ENCODE measurements at places on chromosomes 4 and X.

DNA sequence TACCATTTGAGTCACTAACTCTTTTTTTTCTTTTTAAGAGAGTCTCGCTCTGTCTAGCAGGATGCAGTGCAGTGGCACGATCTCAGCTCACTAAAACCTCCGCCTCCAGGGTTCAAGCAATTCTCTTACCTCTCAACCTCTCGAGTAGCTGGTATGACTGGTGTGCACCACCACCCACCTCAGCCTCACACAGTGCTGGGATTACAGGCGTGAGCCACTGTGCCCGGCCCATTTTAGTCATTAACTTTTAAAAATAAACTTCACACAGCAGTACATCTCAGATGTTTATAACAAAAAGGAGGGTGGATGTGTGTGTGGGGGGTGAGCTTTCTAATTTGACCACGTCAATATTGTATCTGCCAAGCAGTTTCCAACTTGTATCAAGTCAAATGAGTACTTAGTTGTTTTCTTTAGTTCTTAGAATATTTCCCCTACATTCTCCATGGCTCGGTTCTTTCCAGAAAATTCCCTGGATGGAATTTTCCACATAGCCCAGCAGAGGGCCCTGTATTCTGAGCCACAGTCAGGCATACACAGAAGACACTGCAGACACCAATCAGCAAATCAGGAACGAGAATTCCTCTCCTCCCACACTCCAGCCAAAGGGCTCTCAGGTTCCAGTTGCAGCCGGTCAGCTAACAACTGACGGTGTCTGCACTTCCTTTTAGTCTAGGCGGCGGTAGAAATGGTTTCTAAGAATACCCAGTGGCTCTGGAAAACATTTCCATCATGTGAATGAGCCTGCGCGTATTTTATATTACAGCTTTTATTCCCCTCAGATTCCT lies 20.1 kb upstream of the ARAF start:
- ATAC-seq = peak; percentile 36

DNA sequence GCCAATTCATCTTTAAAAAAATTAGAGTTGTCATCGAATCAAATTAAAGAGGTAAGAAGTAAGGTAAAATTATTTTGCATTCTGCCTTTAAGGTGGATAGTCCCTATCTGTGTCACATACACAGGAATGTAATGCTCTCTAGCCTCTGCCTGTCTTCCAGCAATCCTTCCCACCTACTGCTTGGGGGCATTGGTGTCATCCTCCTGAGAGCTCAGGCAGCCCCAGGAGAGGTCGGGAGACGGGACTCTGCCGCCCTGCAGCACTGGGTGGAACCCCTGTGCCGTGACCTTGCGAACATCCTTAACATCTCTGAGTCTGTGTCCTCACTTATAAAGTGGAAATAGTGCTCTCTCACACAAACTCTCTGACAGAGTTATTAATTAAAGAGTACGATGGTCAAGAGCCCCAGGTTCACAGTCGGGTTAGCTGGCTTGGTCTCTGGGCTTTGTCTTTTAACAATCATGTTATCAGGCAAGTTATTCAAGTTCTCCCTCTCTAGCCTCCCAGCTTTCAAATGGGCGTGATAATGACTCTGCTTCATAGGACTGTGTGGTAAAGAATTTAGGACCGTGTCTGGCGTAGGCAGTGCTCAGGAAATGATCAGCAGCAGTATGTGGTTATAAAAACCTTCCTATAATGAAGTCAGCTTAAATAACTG lies 10.2 kb downstream of the TLR3 start:
- no peak for ATAC-seq

DNA sequence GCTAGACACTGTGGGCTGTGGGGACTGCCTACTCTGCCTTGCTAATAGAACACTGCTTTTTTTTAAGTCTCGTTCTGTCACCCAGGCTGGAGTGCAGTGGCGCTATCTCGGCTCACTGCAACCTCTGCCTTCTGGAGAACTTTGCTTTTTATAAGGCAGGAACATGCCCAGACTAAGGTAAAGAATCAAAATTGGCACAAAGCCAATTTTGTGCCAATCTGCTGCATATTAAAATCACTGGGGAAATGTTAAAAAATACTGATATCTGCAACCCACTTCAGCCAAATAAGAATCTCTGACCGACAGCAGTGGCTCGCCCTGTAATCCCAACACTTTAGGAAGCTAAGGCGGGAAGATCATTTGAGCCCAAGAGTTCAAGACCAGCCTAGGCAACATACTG lies 36.5 kb upstream of the CEP135 start:
- ATAC-seq = no peak

- ATAC-seq = peak; percentile 20
Measured at GRCh38 chr4:84498935-84499623, at the start of gene NKX6-1. Gene NKX6-1, minus strand, starts transcription at chr4:84499292. Its CDS starts 1,064 bp downstream, at chr4:84498228.

DNA sequence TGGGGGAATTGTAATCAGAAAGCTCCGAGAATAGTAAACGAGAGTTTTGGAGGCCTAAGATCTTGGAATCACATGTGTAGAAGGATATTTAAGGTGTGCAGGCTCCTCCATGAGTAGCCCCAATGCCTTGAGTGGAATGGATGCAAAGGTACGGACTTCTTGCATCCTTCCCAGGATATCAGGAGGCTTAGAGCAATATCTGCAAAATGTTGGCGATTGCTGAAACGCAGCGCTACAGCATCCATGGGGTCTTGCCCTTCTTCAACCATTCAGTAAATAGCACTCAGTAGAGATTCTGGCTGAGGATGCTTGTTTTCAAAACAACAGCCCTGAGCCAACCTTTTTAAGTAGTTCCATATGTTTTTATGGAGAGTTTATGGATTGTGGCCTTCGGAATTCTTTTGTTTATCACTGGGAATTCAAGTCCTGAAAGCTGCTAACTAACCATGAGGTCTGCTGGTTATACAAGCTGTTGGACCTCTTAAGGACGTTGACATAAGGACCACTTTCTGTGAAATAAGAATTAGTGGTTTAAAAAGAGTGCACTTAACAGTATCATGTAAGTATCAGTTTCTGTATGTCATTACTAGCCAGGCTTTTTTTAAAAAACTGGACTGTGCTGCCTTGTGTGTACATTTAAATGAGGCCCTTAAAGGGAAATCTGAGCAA lies 228.8 kb upstream of the PGRMC2 start:
- no peak for ATAC-seq

GRCh38 chrX:131985526-131986049 lies 37.5 kb upstream of the STK26 start:
- no peak for ATAC-seq

DNA sequence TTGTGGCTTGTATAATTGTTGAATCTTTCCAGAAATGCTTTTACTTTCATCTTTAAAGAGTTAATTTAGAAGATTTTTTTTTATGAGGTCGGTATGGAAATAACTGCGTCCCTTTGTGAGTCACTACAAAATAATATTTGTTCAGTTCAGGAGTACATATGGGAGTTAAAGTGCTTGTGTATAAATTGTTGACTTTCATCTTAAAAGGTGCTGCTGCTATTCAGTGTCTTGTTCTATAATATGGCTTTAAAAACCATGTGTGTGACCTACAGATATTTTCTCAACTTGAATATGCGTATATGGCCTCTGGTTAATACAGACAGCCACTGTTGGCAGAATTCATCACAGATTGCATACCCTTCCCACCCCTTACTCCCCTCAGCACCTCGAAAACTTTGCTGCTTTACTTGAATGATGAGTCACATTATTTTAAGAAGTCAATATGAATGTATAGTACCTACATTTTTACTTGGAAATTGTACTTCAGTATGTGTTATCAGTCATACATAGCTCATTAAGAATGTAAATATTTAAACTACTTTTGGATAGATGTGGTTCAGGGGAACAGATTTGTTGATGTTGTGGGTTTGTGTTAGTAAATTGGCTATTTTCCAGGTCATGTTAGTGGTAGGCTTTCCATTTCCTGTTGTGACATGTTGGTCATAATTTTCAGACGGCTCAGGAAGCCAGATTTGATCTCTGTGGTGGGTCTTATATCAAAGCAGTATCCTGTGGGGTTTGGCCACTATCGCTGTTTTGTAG lies 1.5 kb downstream of the CLCN3 start:
- ATAC-seq = peak; percentile 46

GRCh38 chr4:145277011-145277410 lies 96.6 kb upstream of the OTUD4 start:
- ATAC-seq = no peak

DNA sequence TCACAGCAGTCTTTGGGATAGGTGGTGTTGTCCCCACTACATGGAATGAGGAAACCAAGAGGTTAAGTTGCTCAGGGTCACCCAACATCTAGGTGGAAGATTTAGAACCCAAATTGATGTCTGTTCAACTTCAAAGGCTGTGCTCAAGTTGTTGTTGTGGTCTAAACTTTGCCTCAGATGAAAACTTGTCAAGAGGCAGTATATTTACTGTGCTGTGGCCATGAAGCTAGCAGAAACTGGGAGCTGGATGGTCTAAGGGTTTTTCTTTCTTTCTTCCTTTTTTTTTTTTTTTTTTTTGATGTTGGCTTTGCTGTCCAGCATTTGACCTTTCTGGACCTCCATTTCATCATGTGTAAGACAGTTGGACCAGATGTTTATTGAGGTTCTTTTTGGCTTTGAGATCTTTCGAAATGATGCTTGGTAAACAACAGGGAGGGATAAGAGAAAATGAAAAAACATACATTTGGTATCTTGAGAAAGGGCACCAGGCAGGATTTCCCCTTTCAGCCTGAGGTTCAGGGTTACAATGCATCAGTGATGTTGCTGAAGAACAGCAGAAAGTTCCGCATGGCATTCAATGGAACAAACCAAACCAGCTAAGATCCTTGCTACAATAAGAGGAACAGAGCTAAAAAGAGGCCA lies 166.2 kb upstream of the RPS6KA3 start:
- ATAC-seq = no peak

DNA sequence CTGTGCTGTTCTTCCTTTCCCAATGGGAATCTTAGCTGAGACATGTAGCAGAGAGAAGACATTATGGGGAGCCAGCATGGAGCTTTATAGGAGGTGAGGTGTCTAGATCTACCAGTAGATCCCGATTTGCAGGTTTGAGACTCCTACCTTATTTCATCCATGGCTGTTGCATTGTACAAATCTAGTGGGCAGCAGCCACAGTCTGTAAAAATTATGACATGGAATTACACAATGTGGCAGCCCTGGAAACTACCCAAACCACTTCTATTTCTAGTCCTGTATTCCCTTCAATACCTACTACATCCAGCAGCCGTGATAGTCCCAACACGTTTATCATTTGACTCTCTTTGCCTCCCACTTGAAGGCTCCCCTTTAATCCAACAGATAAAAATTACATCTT lies 8.1 kb downstream of the ATP7A start:
- no peak for ATAC-seq

- no peak for ATAC-seq
Measured at GRCh38 chr4:169658975-169659715, 38.8 kb downstream of the CLCN3 start.

DNA sequence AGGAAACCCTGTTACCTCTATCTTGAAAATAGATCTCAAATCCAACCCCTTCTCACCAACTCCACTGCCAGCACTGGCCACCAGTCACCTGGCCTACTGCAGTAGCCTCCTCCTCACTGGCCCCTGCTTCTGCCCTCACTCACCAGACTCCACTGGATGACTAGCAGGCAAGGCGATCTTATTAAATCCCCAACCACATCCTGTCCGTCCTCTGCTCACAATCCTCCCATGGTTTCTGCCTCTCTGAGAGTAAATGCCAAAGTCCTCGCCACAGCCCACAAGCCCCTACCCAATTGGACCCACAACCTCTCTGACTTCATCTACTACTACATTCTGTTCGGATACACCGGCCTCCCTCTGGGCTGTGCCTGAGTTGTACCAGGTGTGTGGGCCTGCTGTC lies 5.4 kb upstream of the PIM2 start:
- no peak for ATAC-seq

DNA sequence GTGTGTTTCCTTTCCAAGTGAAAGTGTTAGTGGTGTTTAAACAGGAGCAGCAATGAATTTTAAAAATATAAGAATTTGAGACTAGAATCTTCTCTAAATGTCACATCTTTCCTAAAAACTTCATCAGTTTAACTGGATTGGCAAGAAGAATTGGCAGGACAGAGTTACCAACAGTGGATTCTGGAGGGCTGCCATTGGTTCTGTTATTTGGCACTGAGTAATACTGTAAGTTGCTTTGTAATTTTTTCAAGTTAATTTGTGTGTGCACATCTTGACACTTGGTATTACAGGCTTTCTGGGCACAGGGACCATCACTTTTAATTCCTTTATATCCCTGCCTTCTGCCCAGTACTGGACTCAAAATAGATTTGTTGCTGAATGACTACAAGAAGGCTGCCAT lies 4.5 kb upstream of the GPRIN3 start:
- no peak for ATAC-seq

- no peak for ATAC-seq
Measured at GRCh38 chr4:114161809-114162208, 182.4 kb upstream of the ARSJ start.

DNA sequence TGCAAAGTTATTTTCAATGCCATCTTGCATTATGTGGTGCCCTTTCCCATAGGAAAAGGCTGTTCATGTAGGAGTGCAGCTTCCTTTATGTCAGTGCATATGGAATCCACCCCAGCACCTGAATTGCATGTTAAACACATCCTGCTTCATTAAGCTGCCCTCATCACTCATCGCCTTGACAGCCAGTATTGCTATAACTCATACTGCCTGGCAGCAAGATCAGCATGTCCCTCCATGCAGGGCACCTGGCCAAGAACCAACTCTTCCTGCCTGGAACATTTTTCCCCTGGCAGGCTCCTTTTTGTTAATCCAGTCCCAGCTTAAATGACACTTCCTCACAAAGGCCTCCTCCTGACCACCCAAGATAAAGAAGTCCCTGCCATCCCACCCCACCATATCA lies 23.5 kb upstream of the CA5B start:
- ATAC-seq = no peak

- ATAC-seq = no peak
Measured at GRCh38 chrX:24423960-24424359, 41.1 kb upstream of the PDK3 start.

DNA sequence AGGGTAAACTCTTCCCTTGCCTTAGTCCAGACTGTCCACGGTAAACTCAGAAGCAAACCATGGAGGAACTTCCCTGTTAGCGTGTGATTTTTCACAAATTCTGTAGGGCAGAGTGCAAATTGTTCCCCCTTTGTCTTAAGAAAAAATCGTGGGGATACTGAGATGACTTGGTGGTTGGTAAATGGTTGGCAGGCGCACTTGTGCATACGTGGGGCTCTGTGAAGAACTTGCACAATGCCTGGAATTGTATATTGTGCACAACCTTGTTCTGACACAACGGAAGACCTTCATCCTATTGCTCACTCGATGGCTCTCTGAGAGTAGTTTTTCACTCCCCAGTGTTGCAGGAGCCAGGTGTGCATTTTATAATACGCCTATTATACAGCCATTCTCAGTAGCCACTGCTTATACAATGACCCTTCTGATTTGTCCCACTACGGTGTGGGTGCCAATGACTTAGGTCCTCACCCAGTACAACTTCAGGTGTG lies 150.0 kb downstream of the SPRY1 start:
- ATAC-seq = no peak

- no peak for ATAC-seq
Measured at GRCh38 chr4:650461-650860, 23.6 kb downstream of the ATP5ME start.

GRCh38 chrX:151181088-151181487 lies 4.7 kb downstream of the GPR50 start:
- no peak for ATAC-seq

- no peak for ATAC-seq
Measured at GRCh38 chr4:93501946-93502345, 326.6 kb upstream of the ATOH1 start.

Data from activated CD4-positive, CD25-positive, alpha-beta regulatory T cell treated with anti-CD3 and anti-CD28 coated beads, Interleukin-2, amount 50 U/mL, for 24 hours (primary cell).